ENCODE measurements at places on chromosomes 1 and 21.

DNA sequence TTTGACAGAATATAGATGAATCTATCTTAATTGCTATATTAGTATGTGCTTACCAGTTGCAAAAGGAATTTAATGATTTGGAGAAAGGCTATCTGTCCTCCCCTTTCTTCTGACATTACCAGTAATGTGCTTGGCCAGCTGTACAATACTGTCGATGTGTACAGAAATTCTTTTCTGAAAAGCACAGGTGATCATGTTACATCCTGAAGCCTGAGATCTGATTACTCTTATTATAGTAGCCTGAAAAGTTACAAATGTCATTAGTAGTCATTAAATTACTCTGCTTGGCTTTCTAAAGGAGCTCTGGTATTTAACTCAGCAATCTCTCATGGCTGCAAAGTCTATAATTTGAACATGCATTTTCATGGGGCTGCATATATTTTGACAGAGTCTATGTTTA lies 209.8 kb downstream of the PTPRC start:
- no peak for DNase-seq

DNA sequence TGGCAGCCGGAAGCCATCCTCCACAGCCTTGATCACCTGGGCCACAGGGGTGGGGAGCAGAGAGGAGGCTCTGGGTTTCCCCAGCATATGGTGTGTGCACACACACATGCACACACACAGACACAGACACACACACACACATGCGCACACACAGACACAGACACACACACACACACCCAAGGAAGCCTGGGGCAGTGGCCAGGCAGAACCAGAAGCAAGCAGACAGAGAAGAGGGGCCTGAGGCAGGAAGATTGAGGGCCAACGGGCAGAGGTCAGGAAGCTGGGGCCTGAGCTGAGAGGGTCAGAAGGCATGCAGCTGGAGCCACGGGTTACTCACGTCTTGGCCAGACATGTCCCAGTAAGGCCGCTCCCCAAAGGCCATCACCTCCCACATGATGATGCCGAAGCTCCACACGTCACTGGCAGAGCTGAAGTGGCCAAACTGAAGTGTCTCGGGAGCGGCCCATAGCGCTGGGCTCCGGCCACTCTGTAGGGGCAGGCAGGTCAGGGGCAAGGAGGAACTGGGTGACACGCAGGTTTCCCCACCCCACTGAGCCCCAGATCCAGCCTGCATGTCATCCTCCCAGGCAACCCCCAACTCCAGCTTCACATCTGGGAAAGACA lies 27.4 kb downstream of the CDCA8 start:
- DNase-seq: no peak

DNA sequence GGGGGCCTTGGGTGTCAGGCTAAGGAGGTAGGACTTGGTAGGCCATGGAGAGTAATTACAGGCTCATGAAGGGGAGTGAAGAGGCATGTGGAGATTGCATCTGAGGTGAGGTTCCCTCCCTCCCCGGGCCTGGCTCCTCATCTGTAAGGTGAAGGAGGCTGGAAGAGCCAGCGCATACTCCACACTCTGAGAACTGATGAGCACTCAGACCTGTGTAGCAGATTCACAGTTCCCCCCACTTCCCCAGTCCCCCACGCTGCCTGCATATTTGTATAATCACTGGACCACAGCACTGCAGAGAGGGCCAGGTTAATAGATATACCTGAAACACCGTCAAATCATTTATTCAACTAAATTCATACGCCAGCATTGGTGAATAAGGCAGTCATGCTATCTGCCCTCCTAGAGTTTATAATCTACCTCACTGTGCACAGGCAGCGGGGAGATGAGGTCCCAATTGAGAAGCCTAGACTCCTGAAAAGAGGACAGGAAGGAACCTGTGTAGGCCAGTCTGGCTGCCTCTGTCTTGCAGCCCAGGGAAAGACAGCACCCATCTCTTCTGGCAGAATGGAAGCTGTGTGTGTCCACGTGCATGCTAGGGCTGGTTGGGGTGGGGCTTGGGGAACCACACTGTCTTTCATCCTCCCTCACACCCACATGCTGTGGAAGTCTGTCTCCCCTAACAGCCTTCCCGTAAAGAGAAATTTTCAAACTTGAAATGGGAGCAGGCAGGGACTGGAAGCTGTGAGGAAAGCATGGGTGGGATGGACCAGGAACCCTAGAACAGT lies 110.6 kb upstream of the ATP1A1 start:
- DNase-seq: no peak

DNA sequence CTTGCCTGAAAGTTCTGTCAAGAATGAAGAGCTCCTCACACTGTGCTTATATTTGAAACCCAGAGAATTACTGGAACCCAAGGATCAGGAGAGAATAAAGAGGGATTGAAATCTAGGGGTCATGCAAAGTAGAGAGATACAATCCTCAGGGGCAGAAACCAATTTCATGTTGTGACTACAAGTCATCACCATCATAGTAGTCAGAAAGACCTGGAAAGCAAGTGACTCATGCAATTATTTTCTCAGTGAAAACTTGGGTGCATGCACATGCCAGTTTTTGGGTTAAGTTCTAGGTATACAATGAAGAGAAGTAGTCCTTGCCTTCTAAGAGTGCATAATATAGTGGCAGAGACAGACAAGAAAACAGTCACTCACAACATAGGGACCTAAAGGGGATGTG lies 210.0 kb downstream of the ZC3H11B start:
- DNase-seq: no peak

DNA sequence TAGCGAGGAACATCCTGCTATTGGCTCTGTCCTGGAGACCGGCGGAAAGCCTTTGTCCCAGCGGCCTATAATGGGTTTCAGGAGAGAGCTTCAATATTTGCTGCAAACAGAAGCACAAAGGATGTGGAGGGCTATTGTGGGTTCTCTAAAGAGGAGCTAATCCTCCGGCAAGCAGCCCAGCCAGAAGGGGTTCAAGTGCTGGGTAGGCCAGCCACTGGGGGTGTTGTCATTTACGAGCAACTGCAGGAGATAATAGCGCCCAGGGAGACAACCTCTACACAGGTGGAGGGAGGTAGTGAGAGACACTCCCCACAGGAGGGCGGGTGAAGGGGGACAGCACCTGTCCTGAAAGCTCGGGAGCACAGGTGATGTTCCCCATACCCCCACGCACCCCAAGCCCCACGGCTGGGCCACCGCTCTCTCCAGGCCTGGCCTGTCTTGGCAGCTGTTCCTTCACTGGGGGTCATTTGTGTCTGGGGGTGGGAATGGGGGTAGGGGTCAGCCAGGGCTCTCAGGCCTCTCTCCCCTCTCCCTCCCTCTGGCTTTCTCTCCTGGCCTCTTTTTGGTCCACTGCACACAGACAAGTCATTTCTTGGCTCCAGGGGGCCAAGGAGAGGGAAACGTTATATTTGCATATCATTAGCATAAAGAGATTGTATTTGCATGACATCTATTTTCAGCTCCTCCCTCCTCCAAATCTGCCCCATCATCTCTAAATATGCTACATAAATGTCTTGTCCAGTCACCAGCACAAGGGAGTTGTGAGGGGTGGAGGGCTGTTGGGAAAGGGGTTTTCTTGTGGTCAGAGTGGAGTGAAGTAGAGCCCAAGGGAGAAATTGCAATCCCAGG lies 22.0 kb upstream of the SLC26A9 start:
- no peak for DNase-seq

DNA sequence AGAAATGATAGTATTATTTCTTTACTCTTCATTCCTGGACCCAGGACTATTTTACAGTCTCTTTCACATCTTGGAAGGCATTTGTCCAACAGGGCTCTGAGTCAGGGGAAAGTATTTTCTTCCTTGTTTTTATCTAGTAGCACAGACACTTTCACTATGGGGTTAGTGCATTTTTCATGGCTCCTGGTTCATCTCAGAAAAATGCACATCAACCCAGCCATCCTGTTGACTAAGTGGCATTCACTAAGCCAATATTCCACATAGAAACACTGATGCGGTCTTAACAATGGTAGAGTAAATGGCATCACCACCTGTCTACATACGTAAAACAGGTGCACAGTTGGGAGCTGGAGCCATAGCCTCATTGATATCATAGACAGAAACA lies 87.4 kb upstream of the C1orf21 start:
- no peak for DNase-seq
